Bronchial smooth muscle cell (primary cell): ENCODE measurements at places on chromosomes 2 and 18. TPM values are rescaled to one million over a fixed set of nuclear protein-coding genes. Genes with fewer than 3 reads are reported as not detected.

MAIP1 gene
- 14.0 and 21.3 TPM in 2 replicates for total RNA-seq

GATA6 gene
- total RNA-seq: 3.5 and 4.0 TPM in 2 replicates

CNDP1 gene
- 0.16 TPM in 1 of 2 replicates, not detected in the other for total RNA-seq

FOXD4L1 gene
- under 0.01 TPM in 1 of 2 replicates, not detected in the other for total RNA-seq

DSEL gene
- total RNA-seq: 35.7 and 74.9 TPM in 2 replicates

CFAP53 gene
- 0.47 and 0.77 TPM in 2 replicates for total RNA-seq

FSIP2 gene
- total RNA-seq: under 0.01 and 0.16 TPM in 2 replicates

RNF103 gene
- total RNA-seq: 11.2 and 12.6 TPM in 2 replicates

SLC23A3 gene
- total RNA-seq: 0.63 and 2.5 TPM in 2 replicates

MAP2 gene
- total RNA-seq: 0.47 and 0.60 TPM in 2 replicates

POU3F3 gene
- not detected in 2 replicates for total RNA-seq

AGXT gene
- not detected in 2 replicates for total RNA-seq

C2orf80 gene
- not detected in 2 replicates for total RNA-seq

DSG2 gene
- total RNA-seq: 0.17 and 2.2 TPM in 2 replicates

QPCT gene
- total RNA-seq: 1.9 and 8.8 TPM in 2 replicates
